ENCODE measurements at places on chromosomes 11 and 22.
A peak's percentile ranks its signal among the peaks of the same experiment; 100 is the strongest.

- no peak for DNase-seq
Measured at GRCh38 chr11:116162086-116162885, 610.5 kb downstream of the BUD13 start.

DNA sequence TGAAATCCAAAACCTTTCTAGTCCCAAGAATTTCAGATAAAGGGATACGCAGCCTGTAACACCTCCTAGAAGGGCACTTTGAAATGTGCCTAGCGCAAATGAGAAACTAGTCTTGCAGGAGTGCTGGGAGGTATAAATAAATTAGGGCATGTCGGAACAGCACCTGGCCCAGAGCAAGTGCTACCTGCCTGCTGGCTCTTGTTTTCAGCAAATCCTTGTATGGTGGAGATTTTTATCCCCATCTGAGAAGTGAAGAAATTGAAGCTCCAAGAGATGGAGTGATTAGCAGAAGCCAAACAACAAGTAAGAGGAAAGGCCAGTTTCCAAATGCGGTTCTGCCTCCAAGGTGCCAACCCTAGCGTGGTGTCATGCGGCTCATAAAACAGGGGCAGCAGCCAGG lies 36.7 kb upstream of the TFIP11 start:
- no peak for DNase-seq

DNA sequence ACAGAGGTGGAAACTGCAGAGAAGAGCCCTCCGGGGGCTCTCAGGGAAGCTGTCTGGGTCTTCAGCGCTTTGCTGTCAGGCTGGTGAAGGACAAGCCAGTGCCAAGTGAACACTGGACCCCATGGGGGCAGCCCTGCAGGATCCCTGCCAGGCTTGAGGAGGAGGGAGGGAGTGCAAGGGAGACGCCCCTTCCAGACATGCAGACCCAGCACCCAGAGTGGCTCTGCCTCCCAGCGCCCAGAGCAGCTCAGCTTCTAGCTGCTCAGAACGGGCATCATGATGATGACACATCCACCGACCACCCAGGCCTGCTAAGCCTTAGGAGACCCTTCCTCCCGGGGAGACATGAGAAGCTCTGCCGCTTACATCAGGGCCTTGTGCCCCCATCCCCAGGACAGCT lies 39.7 kb downstream of the TBX1 start:
- no peak for DNase-seq

- DNase-seq: no peak
Measured at GRCh38 chr11:124285610-124286344, 28.0 kb downstream of the OR8D1 start.

DNA sequence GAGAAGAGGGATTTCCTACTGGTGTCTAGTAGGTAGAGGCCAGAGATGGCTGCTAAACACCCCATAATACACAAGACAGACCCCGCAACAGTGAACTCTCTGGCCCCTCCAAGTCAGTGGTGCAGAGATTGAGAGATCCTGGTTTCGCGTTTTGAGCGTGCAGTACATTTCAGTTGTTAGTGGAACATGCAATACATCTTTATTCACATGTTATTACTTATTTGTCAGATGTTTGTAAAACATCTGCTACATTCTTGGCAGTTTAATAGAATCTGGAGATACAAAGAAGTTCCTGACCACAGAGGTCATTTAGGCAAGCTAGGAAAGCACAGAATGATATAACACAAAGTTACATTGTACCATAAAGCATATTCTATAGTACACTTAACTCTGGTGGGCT lies 41.5 kb downstream of the ST3GAL4 start:
- DNase-seq: no peak

DNA sequence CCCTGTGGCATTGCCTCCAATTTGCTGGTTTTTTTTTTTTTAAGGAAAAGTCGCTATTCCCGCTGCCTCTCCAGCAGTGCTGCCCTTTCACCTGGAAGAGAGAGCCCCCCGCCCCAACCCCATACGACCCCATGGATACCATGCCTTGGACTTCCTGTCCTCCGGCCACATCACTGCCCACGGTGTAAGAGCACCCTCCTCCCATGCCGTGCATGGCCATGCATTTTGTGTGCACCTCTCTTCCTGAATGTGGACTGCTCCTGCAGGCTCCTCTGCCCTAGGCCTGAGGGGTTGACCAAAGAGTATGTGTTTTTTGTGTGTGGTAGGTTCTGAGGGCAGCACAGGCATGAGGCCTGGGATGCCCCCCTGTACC lies 65.6 kb upstream of the SPON1 start:
- no peak for DNase-seq

DNA sequence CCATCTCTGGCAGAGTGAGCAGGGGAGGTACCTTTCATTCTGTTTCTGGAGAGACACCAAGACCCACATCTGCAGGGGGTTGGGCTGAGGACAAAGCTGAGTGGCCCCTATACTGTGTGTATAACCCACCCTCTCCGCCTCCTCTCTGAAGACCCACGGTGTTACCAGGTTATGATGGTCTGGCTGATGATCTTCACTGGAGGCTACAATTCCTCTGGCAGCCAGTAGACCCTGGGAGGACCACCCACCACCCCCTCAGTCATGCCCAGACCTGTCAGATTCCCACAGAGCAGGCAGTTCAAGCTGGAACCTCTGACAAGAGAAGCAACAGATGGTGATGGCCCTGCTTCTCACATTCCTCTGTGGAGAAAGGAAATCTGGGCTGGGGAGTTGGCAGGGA lies 11.4 kb upstream of the KCNJ1 start:
- no peak for DNase-seq

DNA sequence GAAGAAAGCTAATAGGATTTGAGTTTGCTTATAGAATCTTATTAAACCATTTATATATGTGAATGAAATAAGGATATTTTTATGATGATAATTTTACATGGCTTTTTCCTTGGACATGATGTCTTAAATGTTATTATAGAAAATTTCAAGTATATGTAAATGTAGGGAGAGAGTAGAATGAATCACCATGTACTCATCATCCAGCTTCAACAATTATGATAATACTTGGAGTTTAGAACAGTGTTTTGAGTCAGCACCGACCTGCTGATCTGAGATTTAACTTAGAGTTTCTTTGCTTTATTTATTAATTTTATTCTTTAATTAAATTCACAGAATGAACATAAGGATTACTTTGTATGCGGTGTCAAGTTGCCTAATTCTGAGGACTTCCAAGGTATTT lies 193.5 kb downstream of the UVRAG start:
- no peak for DNase-seq

- DNase-seq: no peak
Measured at GRCh38 chr22:37633089-37633624, 6.3 kb upstream of the SH3BP1 start.

- no peak for DNase-seq
Measured at GRCh38 chr11:8784954-8785353, 102.4 kb downstream of the RPL27A start.

DNA sequence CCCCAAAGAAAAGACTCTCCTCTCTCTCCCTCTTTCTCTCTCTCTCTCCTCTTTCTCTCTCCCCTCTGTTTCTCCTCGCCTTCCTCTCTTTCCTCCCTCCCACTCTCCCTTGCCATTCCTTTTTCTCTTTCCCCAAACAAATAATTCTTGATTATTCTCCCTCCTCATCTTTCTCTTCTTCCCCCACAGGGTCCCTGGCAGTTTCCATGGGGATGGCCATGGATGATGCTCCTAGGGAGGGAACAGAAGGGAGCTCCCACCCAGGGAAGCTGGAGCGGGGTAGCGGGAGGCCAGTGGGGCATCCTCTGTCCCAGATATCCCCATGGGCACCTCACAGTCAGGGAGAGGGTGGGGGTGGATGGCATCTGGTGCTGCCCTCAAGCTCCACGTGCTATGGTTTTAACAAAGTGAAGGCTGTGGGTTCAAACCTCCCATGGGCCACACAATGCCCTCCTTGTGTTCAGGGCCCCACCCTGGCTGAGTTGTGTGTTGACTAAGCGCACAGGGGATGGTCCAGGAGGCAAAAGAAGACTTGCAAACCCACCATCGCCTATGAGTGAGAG lies 266.4 kb downstream of the BUD13 start:
- no peak for DNase-seq

DNA sequence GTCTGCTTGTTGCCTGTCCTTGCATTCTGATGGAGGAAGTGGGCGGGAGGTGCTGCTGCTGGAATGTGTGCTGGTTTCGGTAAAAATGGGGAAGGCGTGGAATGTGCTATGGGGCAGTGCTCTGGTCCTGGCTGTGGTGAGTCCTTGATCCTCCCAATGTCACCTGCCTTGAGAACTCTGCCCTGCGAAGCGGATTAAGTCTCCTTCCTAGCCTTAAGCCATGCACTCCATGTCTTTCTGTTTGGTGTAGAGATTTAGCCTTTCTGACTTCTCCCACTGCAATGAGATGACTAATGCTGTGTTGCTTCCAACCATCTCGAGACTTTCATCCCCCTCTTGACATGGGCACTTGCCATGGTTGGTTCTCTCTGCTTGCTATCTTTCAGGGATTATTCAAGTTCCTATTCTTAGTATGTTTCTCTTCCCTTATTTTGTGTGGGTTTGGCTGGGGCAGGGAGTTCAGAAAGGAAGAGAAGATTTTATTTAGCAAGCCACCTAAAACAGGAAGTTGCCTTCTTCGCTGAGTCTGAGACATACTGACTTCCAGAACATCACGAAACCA lies 687.9 kb downstream of the NTM start:
- DNase-seq: no peak

DNA sequence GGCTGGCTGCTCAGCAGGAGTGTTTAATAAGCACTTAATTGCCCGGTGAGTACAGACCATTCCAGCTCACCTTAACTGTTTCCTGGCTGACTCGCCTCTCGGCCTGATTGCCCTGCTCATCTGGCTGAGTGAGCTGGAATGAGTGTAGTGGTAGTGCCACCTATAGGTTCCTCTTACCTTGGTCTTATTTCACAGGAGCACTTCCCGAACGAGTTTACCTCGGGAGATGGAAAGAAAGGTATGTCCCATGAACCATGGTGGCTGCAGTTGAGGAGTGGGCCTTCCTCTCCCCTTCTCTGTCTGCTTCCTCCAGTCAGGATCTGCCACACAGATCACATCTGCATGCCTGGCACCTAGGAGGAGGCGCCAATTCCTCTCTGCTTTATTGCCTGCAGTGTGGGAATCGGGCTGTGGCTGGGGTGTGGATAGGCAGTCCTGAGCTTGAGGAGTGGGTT lies 26.7 kb downstream of the UPB1 start:
- peak; percentile 61 for DNase-seq

- no peak for DNase-seq
Measured at GRCh38 chr11:101182467-101182866, 52.9 kb upstream of the PGR start.

DNA sequence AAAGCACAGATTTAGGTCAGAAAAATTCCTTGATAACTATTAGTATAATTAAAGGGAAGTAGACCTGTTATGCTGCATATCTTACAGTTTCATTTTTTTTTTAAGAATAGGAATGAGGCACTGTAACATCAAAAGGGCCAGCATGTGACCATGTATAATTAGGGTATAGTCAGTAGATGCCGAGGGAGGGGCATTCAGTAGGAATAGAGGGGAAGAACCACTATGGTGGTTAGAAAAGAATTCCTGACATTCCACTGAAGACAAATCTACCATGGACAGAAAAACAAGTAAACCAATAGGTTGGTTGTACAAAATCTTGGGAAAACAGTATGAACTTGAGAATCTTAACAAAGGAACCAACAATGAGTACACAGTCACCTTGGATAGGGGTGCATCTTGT lies 78.4 kb upstream of the CCDC179 start:
- no peak for DNase-seq

DNA sequence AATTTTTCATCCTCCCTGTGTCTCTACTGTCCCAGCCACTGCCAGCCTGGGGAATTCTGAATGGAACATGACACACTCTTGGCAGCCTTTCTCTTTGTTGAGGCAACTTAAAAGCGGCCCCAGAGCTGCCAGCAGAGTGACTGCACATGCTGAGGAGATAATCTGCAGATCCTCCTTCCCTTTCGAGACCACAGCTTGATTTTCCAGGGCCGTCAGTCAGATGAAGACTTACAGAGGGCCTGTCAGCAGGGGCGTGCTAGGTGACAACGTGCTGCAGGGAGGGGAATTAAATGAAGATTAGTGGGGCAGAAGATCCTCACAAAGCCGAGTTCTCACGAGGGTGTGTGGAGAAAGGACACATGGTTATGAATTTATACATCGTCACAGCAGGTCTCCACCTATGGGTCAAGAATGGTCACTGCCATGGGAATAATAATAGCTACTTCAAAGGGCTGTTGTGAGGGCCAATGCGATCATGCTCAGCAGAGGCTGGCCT lies 193.5 kb upstream of the PITPNB start:
- no peak for DNase-seq

DNA sequence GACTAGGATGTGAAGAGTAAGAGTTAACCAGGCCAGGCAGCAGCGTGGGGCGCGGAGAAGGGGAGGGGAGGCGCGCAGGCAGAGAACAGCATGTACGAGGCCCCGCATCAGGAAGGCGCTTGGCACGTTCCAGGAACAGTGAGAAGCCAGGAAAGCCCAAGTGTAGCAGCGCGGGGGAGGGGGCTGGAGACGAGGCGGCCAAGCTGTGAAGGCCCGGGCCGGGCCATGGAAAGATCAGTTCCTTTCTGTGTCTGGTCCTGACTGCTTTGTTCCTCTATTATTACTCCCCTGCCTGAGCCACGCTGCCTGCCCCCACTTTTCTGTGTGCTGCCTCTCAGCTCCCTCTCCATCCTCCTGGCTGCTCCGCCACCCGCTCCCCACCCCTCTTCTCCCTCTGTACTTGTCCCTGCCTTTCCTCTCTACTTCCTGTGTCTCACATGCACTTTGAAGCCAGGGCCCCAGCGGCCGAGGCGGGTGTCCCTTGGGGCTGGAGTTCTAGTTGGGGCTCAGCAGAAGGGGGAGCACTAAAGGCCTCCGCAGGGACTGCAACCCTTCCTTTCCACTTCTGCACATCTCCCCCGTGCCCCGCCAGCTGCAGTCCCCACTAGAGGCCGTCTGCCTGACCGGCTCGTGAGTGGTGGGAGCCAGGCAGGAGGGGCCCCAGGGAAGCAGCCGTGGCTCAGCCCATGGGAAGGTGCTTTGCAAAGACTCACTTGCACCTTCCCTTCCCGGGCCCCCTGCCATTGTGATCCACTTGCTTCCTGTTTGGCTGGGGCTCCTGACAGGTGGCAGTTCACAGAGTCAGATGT lies 63.7 kb downstream of the PRDM11 start:
- DNase-seq: no peak

DNA sequence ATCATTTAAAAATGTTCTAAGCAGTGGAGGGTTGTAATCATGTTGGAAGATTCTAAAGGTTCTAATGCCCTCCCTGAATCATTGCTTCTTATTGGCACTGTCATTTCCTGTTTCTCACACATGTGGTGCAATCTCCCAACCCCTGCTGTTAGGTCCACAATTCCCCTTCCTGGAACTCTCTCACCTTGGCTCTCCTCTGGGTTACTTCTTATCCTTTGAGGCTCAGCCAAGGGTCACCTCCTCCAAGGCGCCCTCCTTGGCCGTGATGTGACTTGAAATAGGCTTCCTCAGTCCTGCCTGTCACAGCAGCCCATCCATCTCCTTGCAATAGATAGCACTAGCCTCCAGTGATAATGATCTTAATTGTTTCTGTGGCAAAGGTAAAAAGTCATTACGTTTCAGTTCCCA lies 149.8 kb downstream of the TTC17 start:
- no peak for DNase-seq

GRCh38 chr11:42337786-42338455 lies 878.5 kb upstream of the LRRC4C start:
- DNase-seq: no peak

All from NCI-H1436 treated with DMSO at 0.1 percent for 48 hours (cell line).